ENCODE measurements at places on chromosomes 6 and 20.

- DNase-seq, result no peak
These were observed 35.5 kb downstream of the SCP2D1 start for GRCh38 chr20:18849131-18849530.

GRCh38 chr20:19780261-19780660 is 22.2 kb downstream of the RIN2 start:
- no peak for DNase-seq

DNA sequence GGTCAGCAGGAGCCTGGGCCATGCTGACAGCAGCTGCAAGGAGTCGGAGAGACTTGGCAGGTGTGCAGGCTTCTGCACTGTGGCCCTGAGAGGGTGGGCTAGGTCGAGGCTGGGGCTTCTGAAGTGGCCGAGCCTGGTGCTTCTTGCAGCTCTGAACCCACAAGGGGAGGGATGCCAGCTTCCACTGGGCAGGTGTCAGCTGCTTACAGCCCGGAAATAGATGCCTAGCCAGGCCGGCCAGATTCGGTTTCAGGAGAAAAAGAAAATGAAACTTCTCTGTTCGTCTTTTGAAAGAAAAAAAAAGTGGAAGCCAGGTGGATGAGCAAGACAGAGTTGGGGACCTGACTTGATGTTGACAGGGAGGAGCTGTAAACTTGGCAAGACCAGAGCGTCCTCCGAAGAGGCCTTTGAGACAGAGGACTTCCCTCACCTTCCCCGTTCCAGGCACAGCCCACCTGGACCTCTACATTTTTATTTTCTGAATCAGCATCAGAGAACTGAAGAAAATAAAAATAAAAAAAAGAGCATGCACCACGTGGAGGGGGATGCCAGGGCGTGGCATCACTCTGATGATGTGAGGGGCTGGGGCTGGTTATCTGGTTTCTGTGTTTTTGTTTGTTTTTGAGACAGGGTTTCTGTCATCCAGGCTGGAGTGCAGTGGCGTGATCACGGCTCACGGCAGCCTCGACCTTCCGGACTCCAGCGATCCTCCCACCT is at the start of gene ZBP1:
Gene ZBP1 (minus strand): TSS at position 153 of the 717 bp plus-strand sequence. CDS start 131 bp downstream, at position 22.
- no peak for DNase-seq

DNA sequence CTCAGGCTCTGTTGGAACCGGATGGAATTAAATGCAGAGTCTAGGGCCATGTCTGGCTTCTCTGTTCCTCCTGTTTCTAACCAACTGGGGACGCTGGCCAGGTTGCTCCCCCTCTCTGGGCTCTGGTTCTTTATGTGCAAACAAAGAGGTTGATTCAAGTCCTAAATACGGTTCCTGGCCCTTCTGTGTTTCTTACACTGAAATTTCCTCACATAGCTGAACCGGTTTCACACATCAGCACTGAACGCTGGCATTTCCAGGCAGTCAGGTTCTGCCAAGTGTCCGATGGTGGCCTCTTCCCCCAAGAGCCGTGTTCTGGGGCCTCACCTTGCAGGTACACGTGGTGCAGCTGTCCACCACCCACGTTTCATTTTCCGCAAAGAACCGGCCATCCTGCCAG is 13.5 kb downstream of the THBS2 start:
- DNase-seq, result no peak

DNA sequence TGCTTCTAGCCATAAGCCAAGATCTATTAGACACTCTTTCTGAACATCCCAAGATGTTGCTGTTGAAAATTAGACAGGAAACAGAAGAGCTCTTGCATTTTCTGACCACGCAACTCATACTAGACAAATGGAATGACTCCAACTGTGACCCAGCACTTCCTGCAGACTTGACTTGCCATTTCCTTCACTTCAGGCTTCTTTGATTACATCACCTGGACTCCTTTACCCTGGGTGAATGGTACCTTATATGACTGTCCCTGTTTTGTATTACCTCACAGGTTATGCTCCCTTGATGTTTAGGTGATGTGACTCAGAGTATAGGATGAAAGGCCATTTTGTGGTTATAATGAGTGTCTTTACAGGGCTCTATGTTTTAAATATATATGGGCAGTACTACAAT is 236.1 kb downstream of the BMP2 start:
- no peak for DNase-seq

DNA sequence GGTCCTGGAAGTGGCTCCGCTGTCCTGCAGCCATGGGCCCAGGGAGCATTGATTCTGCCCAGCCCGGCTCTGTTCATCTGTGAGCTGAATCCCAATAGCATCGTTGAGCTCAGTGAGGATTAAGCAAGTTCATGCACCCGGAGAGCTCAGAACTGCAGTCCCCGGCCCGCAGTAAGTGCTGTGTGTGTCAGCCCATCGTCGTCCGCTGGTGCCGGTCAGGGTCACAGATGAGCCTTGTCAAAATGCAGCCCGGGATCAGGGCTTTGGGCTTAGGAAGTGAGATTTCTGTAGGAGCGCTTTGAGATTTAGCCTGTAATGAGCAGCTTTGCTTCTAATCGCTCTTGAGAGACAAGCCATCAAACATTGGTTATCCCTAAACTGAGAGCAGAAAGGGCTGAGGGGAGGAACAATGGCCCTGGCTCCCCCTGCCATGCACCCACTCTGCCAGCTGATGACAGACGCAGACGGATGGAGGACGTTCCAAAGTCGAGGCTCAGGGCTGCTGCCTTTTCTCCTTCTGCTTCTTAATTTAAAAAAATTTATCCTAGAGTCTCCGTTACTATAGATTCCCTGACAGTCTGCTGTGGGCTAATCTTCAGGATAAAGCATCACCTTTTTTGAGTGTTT is 25.6 kb upstream of the SULF2 start:
- DNase-seq, result no peak

DNA sequence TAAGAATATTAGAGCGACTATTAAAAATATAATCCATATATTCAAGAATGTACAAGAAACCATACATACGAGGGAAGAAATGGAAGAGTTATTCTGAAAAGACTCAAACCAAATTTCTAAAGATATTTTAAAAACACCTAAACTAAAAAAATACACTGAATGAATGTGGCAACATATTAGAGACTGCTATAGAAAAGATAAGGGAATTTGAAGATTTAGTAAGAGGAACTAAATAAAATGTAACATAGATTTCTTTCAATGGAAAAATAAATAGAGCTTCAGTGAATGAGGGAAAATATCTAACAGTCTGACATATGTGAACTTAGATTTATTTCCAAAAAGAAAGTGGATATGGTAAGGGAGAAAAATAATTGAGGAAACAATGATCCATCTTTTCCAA is 194.9 kb upstream of the STXBP5 start:
- no peak for DNase-seq

DNA sequence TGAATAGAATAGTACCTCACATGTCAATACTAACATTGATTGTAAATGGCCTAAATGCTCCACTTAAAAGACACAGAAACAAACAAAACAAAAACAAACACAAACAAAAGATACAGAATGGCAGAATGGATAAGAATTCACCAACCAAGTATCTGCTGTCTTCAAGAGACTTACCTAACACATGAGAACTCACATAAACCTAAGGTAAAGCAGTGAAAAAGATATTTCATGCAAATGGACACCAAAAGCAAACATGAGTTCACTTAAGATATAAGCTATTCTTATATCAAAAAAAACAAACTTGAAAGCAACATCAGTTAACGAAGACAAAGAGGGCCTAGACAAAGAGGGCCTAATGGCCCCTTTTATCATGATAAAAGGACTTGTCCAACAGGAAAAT is 47.3 kb upstream of the ZNF133 start:
- no peak for DNase-seq

GRCh38 chr6:93779086-93779841 is 359.9 kb upstream of the EPHA7 start:
- no peak for DNase-seq

DNA sequence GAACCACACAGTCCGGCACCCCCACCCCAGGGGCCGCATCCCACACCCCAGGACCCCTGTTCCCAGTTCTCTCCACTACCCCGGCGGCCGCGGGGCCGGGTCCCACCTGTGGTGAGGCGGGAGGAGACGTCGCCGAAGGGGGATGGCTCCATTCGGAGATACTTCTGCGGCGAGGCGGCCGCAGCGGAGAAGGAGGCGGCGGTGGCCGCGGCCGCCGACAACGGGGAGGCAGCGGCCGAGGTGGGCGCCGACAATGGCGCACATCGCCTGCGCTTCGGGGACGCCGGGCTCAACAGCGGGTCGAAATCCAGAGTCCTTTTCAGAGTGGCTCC is 723 bp downstream of the AKIRIN2 start:
- DNase-seq, result peak; percentile 26

GRCh38 chr6:27630727-27631608 is 158.1 kb upstream of the ZNF184 start:
- peak; percentile 30 for DNase-seq

DNA sequence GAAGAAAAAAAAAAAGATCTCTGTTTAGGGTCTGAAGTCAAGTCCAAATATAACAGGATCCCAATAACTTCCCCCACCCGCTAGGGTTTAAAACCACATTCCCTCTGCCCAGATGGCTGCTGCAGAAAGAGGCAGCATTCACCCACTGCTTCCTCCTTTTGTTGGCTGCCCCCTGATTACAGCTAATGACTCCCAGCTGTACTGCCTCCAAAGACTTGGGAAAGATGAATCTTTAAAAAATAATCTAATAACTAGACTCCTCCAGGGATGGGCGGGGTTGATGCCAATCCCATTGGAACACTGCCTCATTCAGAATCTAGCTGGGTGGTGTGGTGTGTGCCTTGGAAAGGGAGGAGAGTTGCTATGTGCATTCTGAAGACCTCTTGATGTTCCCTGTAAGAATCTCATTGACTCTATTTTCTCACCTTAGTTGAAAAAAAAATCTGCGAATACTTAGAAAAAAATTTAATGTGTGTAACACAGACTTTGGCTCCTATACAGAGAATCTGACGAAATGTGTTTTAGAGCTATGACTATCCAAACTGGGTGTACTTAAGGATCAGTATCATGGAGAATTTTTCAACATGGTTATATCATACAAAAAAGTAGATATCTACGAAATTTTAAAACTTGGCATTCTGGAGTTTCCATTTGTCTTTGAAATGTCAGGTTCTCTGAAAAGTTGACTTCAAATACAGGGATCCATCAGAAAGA is 174.0 kb downstream of the RNF144B start:
- peak; percentile 15 for DNase-seq

- DNase-seq, result no peak
These were observed 33.8 kb upstream of the SCRT2 start for GRCh38 chr20:709423-709822.

DNA sequence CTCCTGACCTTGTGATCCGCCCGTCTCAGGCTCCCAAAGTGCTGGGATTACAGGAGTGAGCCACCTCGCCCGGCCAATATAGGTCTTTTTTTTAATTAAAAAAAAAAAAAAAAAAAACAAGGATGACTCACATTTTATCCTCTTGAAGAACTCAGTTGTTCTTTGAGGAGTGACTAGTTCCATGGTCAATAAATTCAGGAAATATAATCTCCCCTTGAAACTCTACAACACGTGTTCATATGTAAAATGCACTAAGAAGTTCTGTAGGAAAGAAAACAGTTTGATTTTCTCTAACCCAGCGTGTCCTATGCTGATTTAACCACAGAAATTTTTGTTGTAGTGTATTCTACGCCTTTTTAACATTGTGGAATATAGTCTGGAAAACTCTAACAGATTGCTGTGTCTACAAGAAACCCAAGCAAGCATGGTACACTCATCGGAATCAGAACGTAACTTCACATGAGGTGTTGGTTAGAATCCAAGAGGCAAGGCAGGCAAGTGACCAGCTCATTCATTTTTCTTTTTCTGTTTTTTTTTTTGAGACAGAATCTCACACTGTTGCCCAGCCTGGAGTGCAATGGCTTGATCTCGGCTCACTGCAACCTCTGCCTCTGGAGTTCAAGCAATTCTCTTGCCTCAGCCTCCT is 79.0 kb upstream of the ZNF217 start:
- DNase-seq, result no peak

DNA sequence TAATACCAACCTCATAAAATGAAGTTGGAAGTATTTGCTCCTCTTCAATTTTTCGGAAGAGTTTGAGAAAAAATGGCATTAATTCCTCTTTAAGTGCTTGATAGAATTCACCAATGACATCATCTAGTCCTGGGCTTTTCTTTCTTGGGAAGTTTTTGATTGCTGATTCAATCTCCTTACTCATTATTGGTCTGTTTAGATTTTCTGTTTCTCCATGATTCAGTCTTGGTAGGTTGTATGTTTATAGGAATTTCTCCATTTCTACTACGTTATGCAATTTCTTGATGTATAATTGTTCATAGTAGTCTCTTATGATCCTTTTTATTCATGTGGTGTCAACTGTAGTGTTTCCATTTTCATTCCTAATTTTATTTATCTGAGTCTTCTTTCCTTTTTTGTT is 176.9 kb upstream of the PRND start:
- no peak for DNase-seq

GRCh38 chr20:6765469-6766058 is 1.9 kb upstream of the BMP2 start:
- peak; percentile 32 for DNase-seq

GRCh38 chr6:139198529-139199288 is 63.8 kb downstream of the HECA start:
- DNase-seq, result no peak

- no peak for DNase-seq
These were observed 60.4 kb downstream of the SCAND1 start for GRCh38 chr20:35893942-35894341.

DNA sequence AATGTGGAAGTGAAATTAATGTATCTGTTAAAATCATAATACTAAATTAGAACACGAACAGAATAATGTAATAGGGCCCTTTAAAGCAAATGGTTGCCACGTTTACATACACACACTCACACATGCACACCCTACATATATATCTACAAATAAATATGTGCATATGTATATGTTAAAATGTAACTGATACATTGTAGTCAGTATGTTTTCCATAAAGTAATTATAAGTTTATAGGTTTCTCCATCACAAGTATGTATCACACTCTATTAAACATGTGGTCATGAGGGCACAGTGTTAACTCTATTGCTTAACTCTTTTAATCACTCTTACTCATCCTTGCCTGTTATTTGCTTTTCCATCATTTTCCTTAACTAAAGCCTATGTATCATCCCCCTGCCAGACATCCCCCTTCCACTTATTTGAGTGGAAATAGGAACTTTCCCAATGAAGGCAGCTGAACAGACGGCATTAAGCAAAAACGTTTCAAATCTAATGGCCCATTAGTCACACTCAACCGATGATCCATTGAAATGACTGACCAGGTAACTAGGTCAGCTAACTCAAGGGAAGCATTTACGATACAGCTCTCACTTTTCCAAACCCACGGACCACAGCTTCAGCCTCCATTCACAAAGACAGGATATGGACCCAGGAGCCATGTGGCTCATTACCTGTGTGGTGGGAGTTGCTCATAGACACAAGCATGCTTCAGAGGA is 89.3 kb downstream of the HAO1 start:
- no peak for DNase-seq
